Naive thymus-derived CD4-positive, alpha-beta T cell (primary cell): ENCODE measurements at places on chromosomes 1 and 21. TPM values are rescaled to one million over a fixed set of nuclear protein-coding genes. Genes with fewer than 3 reads are reported as not detected.

GRCh38 chr21:42079939-42080787, 9.0 kb downstream of the UMODL1 start:
- no peaks in the 10 kb centered on the region for H3K36me3 ChIP-seq
- no peaks in the 10 kb centered on the region for H3K27me3 ChIP-seq
- no peak overlapping the region for H3K4me3 ChIP-seq
- no peak overlapping the region for H3K27ac ChIP-seq
- no peaks in the 10 kb centered on the region for H3K4me1 ChIP-seq
- DNase-seq: no peak

The MCM3AP gene
- total RNA-seq: 144 TPM

- no peak overlapping the region for H3K4me3 ChIP-seq
- no peaks in the 10 kb centered on the region for H3K36me3 ChIP-seq
- no peak overlapping the region for H3K27ac ChIP-seq
- H3K4me1 ChIP-seq: no peaks in the 10 kb centered on the region
- H3K27me3 ChIP-seq: no peaks in the 10 kb centered on the region
These were observed 11.6 kb upstream of the PADI6 start for GRCh38 chr1:17360272-17360956.

The CLK2 gene
- total RNA-seq: 72.2 TPM

DNA sequence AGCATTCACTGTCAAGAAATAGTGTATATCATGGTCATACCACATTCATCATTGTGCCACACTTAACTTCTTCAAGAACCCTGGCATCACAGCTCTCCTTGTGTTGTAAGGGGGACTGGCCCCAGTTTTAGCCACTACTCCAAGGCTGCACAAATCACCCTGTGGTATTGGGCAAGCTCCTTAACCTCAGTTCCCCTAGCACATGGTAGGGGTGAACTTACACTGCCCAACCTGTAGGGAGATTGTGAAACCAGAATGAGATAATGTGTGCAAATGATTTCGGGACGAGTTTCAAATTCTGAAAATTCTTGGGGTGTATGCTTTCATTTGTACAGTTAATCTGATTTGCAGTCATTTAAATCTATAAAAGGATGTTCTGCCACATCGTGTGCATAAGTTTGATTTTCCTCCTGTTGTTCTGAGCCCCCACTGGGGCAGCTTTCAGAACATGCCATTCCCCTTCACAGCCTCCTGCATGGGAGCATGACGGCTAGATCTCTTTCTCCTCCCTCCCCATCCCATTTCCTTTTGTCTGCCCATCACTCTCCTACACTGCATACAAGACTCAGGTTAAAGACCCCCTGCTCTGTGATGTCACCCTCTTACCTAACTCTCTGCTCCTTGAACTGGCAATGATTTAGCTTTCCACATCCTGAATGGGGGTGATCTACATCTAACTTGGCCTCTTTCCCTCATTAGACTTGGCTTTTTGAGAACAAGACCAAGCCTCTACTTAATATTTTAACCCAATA, 290.3 kb downstream of the CHRM3 start:
- H3K4me1 ChIP-seq: no peaks in the 10 kb centered on the region
- H3K27me3 ChIP-seq: no peaks in the 10 kb centered on the region
- H3K27ac ChIP-seq: no peak overlapping the region
- H3K36me3 ChIP-seq: no peaks in the 10 kb centered on the region

The FCER1A gene
- total RNA-seq: not detected in 2 replicates

The BATF3 gene
- total RNA-seq: 6.3 TPM
